ENCODE measurements at places on chromosomes 7 and 10.

DNA sequence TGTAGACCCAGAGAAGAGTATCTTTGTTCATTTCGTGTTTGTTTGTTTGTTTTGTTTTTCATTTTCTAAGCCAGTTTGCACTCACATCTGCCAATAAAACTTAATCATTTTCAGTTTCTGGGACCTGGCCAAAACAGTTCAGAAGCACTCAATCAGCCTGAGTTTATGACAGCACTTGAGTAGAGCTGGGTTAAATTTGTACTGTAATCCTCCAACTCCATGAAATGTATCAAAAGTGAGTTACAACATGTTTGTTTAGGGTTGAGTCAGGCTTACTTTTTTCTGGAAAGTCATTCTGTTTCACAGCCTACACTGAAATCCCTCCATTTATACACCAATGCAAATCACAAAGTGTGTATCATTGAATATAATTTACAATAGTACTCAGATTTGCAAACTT lies 91.9 kb downstream of the ZWINT start:
- no peak for DNase-seq

DNA sequence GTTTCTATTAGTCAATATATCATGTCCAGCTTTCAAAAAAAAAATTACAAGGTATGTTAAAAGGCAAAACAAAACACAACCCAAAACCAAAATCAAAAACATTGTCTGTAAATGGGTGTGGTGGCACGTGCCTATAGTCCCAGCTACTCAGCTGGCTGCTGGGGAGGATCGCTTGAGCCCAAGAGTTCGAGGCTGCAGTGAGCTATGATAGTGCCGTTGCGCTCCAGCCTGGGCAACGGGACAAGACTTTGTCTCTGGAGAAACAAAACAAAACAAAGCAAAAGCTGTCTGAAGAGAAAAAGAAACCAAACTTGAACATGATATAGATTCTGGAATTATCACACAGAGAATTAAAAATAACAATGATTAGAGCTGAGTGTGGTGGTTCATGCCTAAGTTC lies 10.3 kb upstream of the CPA5 start:
- DNase-seq, result no peak

DNA sequence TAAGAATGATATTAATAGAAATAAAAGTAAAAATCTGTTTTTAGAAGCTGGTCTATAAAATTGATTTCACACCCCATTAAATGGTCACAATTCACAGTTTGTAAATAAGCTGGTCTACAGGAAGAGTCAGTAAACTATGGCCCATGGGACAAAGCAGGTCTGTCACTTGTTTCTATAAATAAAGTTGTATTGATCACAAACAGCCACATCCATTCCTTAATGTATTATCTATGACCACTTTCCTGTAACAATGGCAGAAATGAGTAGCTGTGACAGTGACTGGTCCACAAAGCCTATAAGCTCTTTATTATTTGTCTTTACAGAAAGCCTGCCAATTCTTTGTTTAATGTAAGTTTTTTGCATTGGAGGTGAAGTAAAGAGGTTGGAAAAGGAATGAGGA lies 114.5 kb downstream of the SEMA3E start:
- no peak for DNase-seq

GRCh38 chr7:25803117-25803887 lies 348.7 kb upstream of the NFE2L3 start:
- DNase-seq, result no peak

DNA sequence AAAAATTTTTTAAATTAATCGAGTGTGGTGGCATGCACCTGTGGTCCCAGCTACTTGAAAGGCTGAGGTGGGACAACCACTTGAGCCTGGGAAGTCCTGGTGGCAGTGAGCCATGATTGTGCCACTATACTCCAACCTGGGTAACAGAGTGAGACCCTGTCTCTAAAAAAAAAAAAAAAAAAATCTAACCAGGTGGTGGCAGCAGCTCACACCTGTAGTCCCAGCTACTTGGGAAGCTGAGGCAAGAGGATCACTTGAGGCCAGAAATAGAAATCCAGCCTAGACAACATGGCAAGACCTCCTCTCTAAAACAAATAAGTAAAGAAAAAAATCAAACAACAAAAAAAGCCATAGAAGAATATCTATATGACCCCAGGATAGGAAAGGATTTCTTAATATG lies 3.6 kb upstream of the MYOF start:
- DNase-seq, result no peak

Measured in amygdala (tissue), 56 donors.